Smooth muscle cell of the umbilical artery (primary cell): ENCODE measurements at places on chromosomes 11 and 22. TPM values are rescaled to one million over a fixed set of nuclear protein-coding genes. Genes with fewer than 3 reads are reported as not detected.

The FUT4 gene
- total RNA-seq = 4.8 and 6.1 TPM in 2 replicates

The TTC28 gene
- total RNA-seq = 26.1 and 27.5 TPM in 2 replicates

The CNIH2 gene
- total RNA-seq = 0.37 TPM in 1 of 2 replicates, not detected in the other

The EED gene
- 20.2 and 20.8 TPM in 2 replicates for total RNA-seq

The GRAP2 gene
- total RNA-seq = not detected in 2 replicates

The TMA7B gene
- total RNA-seq = not detected in 2 replicates

The MMP12 gene
- 0.18 and 1.2 TPM in 2 replicates for total RNA-seq

The MPZL2 gene
- total RNA-seq = 1.2 TPM in 1 of 2 replicates, not detected in the other

The TEAD1 gene
- total RNA-seq = 94.4 and 171 TPM in 2 replicates

The OOSP1 gene
- not detected in 2 replicates for total RNA-seq

The TRPC6 gene
- total RNA-seq = not detected in 2 replicates

The IGLL5 gene
- total RNA-seq = not detected in 2 replicates

The BIK gene
- not detected in 2 replicates for total RNA-seq

The GAL3ST3 gene
- 0.23 TPM in 1 of 2 replicates, not detected in the other for total RNA-seq

The OR56A5 gene
- total RNA-seq = not detected in 2 replicates

The HOATZ gene
- not detected in 2 replicates for total RNA-seq
